MCF 10A (cell line): ENCODE measurements at places on chromosomes 1 and 21.

- no peak for DNase-seq
Observed at GRCh38 chr1:3120140-3120539, 51.1 kb downstream of the PRDM16 start.

DNA sequence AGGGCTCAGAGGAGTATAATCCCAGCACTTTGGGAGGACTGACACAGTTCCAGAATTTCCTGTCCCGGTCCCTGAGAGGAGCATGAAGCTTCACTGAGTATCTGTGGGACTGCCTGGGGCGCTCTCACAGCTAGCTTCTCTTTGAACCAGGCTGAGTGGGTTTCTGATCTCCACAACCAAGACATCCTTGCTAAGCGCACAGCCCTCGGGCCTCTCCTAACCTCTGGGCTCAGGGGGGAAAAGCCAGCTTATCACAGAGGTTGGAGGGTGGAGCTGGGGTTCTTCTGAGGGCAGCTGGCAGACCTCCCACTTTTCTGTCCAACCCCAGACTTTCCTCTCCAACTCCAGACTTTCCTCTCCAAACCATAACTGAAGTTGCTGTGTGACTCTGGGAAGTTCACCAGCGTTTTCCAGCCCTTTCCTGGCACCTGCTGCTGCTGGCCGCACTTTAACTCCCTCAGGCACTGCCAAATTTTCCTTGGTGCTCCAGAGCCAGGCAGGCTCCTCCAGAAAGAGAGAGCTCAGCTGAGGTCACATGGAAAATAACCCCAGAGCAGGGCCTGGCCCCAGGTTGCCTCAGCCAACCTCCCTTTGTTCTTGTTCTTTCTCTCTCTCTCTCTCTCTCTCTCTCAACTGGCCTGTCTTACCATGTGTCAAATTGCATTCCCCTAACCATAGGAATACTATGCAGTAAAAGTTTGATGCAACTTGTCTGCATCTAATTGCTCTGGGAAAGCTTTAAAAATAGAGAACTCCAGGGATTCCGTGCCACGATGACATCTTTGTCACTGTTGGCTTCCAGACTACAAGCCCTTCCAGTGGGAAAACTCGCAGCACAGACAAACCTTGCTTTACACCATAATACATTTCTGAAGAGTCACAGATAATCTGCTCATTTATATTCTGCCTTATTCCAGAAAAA lies 49.5 kb downstream of the OLFML2B start:
- DNase-seq: no peak

DNA sequence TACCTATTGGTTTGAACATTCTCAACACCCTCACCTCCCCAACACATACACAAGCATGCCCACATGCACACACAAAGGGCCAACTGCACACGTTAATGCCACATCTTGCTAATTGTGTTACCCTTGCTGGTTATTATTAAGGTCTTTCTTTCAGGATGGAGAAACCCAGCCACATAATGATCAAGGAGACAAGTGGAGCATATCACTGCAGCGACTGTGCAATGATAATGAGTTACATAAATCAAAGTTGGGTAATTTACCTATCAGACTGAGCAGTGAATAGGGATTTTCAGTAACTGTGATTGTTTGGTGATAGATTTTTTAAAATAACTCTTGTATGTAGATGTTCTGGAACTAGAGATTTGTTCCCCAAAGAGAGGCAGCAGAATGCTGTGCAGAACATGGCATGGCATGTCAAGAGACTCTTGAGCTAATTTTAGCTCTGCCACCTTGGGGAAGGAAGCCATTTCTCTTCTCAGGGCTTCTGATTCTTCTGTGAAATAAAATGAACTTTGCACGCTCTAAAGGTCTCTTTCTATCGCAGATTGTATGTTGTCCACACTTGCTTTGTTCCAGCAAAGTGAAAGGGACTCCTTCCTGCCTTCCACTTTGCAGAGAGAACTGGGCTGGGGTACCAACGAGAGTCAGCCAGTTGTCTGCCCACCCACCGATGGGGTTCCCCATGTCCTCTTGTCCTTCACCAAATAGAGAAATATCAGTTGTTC lies 126.0 kb upstream of the CAMK1G start:
- DNase-seq: no peak

DNA sequence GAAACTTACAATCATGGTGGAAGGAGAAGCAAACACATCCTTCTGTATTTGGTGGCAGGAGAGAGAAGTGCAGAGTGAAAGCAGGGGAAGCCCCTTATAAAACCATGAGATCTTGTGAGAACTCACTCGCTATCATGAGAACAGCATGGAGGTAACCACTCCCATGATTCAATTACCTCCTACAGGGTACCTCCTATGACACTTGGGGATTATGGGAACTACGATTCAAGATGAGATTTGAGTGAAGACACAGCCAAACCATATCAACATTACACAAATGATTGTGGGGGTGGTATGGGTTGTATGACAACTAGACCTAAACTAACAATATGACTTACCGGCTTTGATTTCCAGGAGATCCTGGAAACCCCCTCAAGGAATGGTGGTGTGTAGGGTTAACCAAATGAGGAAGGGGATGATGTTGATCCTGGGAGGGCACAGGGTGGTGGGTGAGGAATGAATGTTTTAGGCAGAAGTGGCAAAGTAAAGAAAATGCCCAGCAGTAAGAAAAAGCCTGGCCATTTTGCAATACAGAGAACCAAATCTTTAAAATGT lies 80.5 kb downstream of the FGGY start:
- DNase-seq: no peak

GRCh38 chr1:239293350-239294110 lies 92.8 kb upstream of the CHRM3 start:
- DNase-seq: peak; percentile 52

- no peak for DNase-seq
Observed at GRCh38 chr1:212792396-212792908, 758 bp downstream of the TATDN3 start.

DNA sequence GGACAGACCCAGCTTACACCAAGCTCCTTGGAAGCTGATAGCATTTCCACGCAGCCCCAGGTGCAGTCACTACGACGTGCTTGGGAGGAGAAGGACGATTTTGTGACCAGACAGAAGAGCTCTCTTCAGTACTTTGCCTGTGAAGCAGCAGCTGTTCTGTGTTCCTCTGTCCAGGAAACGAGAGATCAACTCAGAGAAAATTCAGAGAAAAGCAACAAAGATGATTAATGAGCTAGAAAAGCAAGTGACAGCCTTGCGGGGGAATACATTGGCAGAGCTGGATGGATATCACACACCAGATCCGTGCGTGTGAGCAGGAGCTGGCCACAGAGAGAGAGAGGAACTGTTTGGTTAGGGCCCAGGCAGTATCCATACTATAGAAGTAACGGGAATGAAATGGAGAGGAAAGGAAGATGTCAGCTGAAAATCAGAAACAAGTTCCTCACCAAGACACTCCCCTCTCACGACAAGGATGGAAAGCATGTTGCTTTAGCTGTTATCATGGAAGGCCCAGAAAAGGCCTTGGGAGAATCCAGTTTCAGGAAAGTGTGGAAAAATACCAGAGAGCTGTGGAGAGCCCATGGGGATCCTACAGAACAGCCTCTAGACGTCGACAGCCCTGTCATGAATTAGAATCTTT lies 106.2 kb downstream of the TOMM20 start:
- DNase-seq: no peak

DNA sequence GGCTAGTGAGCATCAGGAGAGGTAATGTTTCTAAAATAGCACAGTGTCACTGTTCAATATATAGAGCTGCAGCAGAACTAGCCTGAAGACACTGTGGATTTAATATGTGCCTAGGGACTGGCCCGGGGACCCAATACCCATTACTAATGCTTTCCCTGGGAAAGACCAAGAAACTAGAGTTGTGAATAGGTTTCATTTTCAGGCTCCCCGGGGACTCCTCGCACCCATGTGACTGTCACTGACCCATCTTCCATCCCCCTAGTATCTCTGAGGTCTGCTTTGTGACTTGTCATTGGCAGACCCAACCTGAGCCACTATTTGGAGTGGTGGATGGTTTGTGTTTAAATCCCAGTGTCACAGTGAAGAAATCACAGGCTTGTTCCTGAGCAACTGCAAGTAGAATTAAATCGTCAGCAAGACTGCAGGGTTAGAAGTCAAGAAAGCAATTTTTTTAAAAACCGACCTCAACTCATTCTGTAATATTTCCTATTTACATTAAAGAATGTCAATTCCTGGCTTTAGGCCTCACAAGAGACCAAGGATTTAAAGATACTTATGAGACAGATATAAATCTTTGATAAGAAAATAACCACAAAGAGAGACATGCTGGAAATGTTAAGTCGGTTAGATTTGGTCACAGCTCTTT lies 130.0 kb upstream of the TNR start:
- no peak for DNase-seq
